HS-27A (cell line): ENCODE measurements at places on chromosomes 4 and X.

- no peak for DNase-seq
Observed at GRCh38 chr4:169803413-169803812, 45.7 kb upstream of the HPF1 start.

GRCh38 chrX:9789555-9789954, 3.3 kb downstream of the SHROOM2 start:
- no peak for DNase-seq

- DNase-seq = peak; percentile 41
Observed at GRCh38 chr4:86092684-86093083, 267.2 kb downstream of the MAPK10 start.

DNA sequence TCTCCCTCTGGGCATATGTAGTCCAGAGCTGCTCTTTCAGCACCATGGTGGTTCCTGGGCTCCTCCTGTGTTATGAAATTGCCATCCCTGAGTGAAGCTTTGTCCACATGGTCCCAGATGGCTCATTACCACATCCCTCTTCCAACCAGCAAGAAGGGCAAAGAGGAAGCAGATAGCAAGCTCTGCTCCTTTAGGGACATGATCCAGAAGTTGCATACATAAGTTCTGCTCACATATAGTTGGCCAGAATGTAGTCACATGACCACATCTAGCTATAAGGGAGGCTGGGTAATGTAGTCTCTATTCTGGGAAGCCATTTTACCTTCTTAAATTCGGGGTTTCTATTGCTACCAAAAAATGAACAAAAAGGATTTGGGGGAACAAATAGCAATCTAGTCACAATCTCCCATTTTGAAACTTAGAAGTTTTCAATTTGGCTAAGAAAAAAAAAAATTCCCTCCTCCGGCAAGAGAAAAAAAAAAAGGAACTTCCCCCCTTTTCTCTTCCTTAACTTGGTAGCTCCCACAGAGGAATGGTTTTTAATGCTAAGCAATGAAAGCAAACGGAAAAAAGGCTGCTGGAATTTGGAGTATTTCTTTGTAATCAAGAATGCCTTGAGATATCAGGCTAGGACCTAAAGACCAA, 88.2 kb upstream of the USP9X start:
- peak; percentile 24 for DNase-seq

GRCh38 chr4:118760493-118760892, 75.3 kb downstream of the METTL14 start:
- DNase-seq = no peak

- DNase-seq = no peak
Observed at GRCh38 chrX:150429594-150429993, 66.5 kb downstream of the MAMLD1 start.

GRCh38 chr4:66014146-66014765, 344.0 kb upstream of the EPHA5 start:
- DNase-seq = no peak

GRCh38 chr4:185247151-185247550, 37.8 kb downstream of the SNX25 start:
- no peak for DNase-seq

DNA sequence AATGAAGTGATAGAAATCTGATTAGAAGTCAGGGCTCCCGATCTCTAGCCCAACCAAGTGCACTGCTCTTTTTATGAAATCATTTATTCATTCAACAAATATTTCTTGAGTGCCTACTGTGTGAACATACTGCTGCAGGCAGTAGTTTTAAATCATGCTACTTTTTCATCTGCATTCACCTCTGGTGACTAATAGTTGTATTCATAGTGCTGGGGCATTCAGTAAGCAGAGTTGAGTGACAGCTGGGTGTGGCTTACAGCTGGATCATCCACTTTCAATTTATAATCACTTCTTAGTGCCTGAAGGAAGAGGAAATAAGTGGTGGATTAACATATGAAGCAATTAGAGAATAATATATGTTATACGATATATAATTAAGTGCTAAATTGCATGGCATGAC, 94.1 kb upstream of the HPRT1 start:
- DNase-seq = no peak

DNA sequence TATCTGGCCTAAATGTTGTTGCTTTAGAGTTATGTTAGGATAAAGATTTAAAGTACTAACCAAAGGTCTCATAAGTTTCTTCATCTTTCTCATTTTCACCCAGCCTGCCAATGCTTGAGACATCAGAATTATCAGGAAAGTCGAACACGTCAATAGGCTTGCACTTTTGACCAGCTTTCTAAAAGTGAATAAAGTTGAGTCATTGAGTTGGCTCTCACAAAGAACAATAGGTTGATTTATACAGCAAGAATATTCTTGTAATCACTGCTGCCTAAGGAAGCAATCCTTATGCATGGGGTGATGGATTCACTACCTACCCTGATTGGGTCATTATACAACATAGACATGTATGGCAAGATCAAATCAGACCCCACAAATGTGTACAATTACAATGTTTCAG, 5.0 kb downstream of the CENPU start:
- DNase-seq = no peak

- DNase-seq = no peak
Observed at GRCh38 chr4:2332976-2333319, 71.0 kb upstream of the MXD4 start.

GRCh38 chr4:110587666-110588285, 35.1 kb downstream of the PITX2 start:
- DNase-seq = no peak

GRCh38 chr4:53713296-53713695, 122.0 kb upstream of the LNX1 start:
- peak; percentile 87 for DNase-seq

DNA sequence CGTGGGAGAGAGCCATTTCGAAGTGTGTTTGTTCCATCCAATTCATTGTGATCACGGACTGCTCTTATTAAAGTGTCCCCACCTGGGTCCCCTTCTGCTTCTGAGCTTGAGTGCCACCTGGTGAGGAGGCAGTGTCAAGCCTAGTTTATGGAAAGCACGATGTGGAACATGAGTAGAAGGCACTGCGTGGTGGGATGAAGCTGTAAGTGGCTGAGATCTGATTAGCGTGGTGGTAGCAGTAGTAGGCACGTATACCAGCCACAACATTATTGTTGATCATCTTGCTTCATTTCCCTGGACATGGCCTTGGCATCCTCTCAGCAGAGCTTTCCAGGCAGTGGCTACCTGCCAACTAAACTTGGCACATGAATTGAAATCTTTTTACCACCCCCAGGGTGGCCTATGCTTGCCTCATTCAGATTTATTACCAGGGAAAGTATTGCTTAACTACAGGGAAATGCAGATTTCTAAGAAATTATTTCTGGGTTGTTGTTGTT, 46.4 kb downstream of the GPAT3 start:
- no peak for DNase-seq

DNA sequence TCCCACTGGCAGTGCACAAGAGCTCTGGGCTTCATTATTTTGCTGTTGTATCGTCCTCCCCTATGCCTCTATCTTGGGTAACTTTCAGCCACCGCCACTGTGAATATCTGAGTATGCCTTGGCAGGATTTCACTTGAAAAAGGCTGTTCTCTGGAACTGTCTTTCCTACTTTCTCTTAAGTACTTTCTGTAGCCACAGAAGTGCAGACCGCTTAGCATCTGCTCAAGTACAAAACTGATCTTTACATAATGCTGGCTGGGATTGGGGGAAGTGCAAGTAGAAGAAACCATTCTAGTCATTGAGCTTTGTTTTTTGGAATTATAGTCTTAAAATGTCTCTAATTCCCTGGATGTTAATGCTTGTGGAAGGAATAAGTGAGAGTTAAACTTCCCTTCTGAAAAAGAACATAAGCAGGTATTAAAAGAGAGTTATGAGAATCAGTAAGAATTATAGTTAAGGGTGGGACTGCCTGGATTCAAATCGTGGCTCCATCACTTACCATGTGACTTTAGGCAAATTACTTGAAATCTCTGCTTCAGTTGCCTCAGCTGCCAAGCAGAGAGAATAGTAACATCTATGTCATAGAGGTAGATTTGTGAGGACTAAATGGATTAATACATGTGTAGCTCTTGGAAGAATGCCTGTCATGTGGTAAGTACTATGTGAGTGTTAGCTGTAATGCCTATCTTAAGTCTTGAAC, 77.5 kb downstream of the MID1IP1 start:
- no peak for DNase-seq

DNA sequence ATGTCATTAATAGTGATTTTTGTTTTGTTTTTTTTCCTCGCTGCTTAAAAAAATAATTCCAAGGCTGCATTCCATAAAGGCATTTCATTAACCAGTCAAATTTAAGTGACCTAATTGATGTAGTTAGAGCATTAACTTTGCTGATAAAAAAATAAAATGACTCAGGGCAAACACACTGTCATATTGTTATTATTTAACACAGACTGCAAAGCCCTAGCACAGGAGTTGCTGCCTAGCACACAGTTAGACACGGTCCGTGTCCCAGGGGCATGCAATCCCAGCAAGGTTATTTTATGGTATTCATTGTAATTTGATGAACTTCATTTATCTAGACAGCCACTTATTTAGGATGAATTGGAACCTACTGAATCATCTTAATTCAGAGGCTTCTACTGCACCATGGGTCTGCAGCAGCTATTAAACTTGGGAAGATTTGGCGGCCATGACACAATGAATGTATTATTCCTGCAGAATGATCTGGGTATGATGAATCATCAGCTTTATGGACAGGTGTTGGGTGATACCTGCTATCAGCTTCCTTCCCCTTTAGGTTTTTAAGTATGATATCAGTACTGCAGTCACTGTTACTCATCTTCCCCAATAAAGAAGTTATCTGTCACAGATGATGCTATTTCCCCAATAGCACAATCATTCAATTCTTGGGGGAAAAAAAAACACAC, 182.7 kb downstream of the PPARGC1A start:
- no peak for DNase-seq

- no peak for DNase-seq
Observed at GRCh38 chr4:1026115-1026514, 14.7 kb downstream of the FGFRL1 start.

- no peak for DNase-seq
Observed at GRCh38 chrX:19991350-19991718, 473 bp upstream of the BCLAF3 start.

DNA sequence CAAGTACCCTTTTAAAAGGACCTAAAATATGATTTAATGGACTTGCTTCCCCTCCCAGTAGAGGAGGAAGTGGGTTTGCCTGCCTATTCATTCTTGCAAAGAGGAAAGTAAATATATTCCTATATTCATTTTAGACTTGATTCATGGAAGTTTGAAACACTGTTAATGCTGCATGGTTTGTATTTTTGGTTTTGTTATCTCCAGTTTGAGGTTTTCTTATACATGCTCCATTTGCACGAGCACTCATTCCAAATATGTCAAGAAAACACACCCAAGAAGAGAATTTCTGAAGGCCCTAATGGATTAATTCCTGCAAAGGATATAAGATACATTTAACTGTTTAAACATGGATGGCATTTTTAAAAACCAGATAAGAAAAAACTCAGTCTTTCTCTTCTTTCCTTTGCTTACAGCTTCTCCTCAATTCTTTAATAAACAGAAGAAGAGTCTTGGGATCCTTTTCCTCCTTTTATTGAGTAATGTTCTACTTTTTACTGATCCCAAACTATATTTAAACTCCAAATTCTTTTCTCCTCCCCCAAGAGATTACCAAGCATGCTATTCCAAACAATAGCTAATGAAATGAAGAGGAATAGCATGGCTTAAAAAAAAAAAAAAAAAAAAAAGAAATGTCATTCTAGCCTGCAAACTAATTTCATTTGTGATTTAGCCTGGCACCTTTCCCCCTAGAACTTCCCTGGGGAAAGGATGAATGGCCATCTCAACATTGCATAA, 54.6 kb upstream of the LDB2 start:
- no peak for DNase-seq

- DNase-seq = no peak
Observed at GRCh38 chrX:39725928-39726619, 371.7 kb downstream of the BCOR start.

DNA sequence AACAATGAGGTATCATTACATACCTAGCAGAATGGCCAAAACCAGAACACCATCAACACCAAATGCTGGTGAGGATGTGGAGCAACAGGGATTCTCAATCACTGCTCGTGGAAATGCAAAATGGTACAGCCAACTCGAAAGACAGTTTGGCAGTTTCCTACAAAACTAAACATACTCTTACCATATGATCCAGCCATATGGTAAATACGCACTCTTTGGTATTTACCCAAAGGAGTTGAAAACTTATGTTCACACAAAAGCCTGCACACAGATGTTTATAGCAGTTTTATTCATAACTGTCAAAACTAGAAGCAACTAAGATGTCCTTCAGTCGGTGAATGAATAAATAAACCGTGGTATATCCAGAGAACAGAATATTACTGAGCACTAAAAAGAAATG, 7.8 kb downstream of the CASP3 start:
- no peak for DNase-seq

- no peak for DNase-seq
Observed at GRCh38 chrX:105725228-105725627, 97.1 kb upstream of the NRK start.

- no peak for DNase-seq
Observed at GRCh38 chrX:73127700-73128241, 48.5 kb upstream of the PABPC1L2A start.

DNA sequence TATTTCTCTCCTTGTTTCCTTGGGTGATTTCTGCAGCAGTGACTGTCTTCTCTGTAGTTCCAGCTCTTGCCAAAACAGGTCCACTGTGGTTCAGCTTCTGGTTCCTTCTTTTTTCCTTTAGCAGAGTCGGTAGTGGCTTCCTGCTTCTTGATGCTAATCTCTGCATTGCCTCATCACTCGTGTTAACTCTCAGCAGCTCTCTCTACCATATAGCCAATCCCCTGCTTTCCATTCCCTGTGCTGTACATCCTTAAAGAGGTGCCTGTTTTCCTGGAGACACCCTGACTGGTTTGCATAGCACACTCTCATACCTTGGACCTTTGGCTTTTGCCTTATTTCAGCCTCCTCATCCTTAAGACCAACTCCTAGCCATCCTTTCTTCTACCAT, 191.2 kb upstream of the LNX1 start:
- no peak for DNase-seq

DNA sequence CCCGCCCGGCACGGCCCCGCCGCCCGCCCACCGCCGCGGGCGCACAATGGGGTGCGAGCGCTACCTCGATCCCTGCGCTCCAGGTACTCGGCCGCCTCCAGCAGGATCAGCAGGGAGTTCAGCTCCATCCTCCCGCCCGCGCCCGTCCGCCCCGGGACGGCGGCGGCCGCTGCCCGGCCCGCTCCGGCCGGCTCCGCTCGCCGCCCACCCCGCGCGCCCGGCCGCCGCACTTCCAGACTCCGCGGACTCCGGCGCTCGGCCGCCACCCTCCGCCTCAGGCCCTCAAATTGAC, at the start of gene MXD4:
TSS of gene MXD4 (minus strand) at position 257 of the 292 bp plus-strand sequence. CDS start at position 128, 129 bp downstream.
- no peak for DNase-seq

DNA sequence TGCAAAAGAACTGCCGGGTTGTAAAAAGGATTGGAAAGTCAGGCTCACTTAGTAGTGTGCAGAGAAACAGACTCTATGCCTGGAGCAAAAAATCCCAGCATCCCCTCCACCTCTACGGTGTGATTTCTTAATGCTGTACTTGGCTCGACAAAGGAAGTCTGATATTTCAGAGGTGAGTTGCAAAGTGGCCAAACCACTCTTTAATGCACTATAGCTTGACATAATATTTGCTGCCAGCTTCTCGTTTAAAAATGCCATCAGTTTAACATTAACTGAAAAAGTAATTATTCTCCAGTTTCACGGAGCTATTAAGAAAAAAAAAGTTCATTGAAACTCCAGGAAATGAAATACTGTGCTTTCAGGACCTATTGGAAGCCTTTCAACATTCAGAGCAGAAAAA, 448.3 kb upstream of the ZFP42 start:
- DNase-seq = no peak

- peak; percentile 92 for DNase-seq
Observed at GRCh38 chr4:182189103-182189878, 53.9 kb upstream of the TENM3 start.
